Daoy (cell line): ENCODE measurements at places on chromosomes 7 and 10. TPM values are rescaled to one million over a fixed set of nuclear protein-coding genes. Genes with fewer than 3 reads are reported as not detected.

- peak; percentile 8 for DNase-seq
Measured at GRCh38 chr10:91511549-91512330, 101.6 kb downstream of the HECTD2 start.

DNA sequence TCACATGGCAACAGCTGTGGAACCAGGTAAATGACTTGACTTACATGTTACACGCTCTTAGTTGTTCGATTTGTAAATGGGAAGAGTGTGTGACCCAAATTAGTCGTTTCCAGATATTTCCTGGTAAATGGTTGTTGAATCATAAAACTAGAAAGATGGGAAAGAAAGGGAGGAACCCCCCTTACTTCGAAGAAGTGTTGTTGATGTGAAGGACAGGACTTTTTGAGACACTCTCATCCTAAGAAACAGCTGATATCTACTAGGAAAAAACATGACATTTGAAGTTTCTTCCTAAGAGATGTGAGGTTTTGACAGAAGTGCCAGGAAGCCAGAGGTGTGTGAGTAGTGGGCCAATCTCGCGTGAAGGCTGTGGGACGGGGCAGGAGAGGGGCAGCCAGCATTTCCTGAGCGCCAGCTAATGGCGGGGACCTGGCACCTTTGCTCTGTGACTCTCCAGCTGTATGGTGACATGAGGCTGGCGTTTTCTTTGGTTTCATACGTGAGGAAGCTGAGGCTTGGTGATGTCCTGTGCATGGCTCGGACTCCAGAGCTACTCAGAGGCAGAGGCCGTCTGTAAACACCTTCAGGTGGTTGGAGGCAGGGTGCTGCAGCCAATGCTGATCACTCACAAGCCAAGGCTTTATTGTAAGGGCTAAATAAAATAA lies 53.7 kb downstream of the IKZF1 start:
- DNase-seq = no peak

DNA sequence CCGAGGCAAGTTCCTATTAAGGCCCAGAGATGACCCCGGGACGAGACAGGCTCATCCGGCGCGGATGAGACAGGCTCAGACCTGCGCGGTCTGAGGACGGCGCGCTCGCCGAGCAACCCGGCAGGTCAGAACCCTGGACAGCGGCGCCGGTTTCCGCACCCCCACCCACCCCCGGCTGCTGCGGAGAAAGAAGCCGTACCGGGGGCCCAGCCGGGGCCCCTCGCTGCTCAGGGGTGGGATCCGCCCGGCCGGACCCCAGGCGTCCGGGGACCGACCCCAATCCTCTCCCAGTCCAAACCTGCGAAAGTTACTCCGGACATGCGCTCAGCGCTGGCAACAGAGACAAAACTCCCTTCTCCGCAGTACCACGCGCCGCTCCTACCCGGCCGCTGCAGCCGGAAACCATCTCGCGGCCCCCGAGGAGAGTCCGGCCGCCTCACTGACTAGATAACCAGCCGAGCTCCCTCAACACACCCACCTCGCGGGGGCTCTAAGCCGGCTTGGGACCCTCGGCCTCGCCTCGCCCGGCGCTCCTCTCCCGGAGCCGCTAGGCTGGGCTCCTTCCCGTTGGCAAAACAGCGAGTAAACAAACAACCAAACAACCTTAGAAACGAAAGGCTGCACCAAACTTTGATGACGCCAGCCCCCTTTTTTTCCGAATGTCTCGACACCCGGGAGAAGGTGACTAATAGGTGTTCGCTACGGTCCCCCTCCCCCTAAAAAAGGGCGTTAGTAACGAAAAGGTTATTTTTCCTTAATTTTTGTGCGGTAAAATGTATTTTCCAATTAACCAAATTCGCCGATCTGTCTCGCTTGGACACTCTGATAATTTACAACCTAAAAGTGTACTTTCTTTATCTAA lies 2.3 kb upstream of the DRGX start:
- DNase-seq = peak; percentile 37

- DNase-seq = no peak
Measured at GRCh38 chr10:128712661-128713400, 586.6 kb upstream of the MKI67 start.

DNA sequence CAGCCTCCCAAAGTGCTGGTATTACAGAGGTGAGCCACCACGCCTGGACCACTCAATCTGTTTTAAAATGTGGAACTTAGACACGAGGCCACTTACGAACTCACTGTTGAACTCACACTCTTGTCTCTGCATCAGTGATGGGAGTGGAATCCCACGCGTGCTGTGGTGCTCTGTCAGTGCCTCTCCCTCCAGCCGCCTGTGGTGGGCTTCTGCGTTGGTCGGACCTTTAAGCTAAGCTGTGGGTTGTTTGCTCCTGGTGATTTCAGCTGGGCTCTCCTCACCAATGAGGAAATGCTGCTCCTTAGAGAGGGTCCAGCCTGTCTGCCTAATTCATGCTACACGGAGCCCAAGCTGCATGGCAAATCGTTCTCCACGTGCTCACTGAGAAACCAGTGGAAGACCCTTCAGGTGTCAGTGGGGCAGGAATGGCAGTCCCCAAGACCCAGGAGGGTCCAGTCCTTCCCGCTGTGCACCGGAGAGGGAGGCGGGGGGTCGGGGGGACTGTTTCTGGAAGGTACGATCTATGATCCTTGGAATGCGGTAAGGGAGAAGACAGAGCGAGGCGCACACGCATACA lies 17.9 kb upstream of the PRKAR1B start:
- DNase-seq = no peak

The INMT gene
- total RNA-seq = 0.06 TPM in 1 of 2 replicates, not detected in the other

The AKAP9 gene
- total RNA-seq = 24.5 and 34.2 TPM in 2 replicates

The PNLIPRP2 gene
- not detected in 2 replicates for total RNA-seq

- no peak for DNase-seq
Measured at GRCh38 chr7:41053820-41054219, 649.1 kb downstream of the INHBA start.

GRCh38 chr7:48180981-48181380 lies 9.7 kb downstream of the ABCA13 start:
- DNase-seq = no peak

DNA sequence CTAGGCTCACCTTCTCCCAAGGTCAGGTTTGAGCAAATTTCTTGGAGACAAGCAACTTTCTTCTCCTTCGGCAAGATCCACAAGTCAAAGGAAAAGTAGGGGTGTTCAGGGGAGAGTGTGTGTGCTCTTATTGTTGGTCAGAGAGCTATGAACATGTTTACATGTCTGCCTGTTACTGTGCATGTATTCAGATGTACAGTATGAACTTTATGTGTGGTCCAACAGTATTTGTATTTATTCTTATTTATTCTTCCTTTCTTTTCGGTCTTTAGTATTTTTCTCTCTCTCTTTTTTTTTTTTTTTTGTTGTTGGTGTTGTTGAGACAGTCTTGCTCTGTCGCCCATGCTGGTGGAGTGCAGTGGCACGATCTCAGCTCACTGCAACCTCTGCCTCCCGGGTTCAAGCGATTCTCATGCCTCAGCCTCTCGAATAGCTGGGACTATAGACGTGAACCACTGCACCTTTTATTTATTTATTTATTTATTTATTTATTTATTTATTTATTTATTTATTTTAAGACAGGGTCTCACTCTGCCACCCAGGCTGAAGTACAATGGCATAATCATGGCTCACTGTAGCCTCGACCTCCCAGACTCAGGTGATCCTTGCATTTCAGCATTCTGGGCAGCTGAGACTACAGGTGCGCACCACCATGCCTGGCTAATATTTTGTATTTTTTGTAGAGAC lies 38.2 kb downstream of the PLAU start:
- no peak for DNase-seq

DNA sequence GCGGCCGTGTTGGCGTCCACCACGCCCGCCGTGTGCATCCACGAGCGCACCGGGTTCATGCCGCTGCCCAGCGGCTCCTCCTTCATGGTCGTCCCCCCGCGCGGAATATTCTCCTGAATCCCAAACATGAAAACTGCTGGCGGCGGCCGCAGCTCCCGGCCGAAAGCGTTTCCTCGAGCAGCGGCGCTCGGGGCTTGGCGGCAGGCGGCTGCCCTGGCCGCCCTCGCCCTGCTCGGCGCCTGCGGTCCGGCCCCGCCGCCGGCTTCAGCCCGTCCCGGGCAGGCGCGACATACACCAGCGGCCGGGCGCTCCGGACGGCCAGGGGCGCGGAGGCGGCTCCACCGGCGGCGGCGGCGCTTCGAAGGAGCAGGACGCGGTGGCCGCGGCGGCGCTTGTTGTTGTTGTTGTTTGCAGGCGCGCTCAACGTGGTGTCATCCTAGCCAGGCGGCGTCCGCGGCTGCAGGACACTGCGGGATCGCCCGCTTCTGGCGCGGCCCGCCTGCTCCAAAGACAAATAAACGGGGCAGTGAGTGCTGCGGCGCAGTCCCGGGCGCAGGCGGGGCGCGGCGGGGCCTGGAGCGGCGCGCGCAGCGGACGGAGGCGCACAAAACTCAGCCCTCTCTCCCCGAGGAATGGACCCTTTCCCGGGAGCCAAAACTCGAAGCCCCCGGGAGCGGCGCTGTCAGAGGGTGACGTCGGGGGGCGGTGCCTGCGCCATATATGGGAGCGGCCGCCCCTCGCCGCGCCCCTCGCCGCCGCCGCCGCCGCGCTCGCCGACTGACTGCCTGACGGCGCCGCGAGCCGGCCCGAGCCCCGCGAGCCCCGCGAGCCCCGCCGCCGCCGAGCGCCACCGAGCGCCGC lies at the start of gene EBF3:
TSS of gene EBF3 (minus strand) at position 634 of the 861 bp plus-strand sequence. CDS start at position 128, 506 bp downstream.
- peak; percentile 90 for DNase-seq

- DNase-seq = no peak
Measured at GRCh38 chr10:92800134-92800733, 48.1 kb upstream of the EXOC6 start.

The TRPV6 gene
- not detected in 2 replicates for total RNA-seq

The BICC1 gene
- 9.1 and 12.2 TPM in 2 replicates for total RNA-seq

DNA sequence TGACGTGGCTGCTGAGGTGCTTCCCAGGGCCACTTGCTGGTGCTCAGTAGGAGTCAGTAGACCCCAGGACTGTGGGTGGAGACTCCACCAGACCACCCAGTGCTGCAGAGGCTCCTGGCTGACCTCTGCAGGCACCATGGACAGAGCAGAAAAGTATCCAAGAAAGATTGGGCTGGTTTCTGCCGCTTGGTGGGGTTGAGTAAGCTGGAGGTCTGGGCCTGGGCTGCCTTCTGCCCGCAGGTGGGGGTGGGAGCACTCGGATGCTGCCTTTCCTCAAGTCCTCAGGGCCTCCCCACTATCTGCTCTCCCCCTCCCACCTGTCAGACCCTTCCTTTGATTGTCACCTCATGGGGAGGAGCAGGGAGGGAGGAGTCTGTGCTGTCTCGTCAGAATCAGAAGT lies 91.6 kb downstream of the WDR37 start:
- no peak for DNase-seq

The TAS2R4 gene
- total RNA-seq = 0.18 and 0.69 TPM in 2 replicates

- no peak for DNase-seq
Measured at GRCh38 chr10:35607475-35608327, 2.6 kb downstream of the GJD4 start.

The SLC26A4 gene
- total RNA-seq = 1.4 and 6.8 TPM in 2 replicates

DNA sequence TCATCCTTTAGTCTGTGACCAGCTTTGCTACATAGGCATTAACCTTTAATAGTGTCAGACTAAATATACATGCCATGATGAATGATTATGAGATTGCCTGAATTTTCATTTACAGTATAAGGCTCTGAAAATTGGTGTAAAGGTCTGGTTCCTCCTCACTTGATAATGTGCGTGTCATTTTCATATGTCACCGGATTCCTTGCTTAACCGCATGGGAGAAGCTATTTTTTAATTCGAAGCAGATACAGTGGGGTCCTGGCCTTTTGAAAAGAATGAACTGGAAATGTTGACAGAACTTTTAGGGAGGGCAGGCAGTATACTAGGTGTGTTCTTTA lies 192.4 kb upstream of the SH2B2 start:
- no peak for DNase-seq

GRCh38 chr10:44310762-44311562 lies 73.9 kb downstream of the CXCL12 start:
- peak; percentile 81 for DNase-seq

The MACC1 gene
- 15.4 and 29.6 TPM in 2 replicates for total RNA-seq

The FFAR4 gene
- not detected in 2 replicates for total RNA-seq

DNA sequence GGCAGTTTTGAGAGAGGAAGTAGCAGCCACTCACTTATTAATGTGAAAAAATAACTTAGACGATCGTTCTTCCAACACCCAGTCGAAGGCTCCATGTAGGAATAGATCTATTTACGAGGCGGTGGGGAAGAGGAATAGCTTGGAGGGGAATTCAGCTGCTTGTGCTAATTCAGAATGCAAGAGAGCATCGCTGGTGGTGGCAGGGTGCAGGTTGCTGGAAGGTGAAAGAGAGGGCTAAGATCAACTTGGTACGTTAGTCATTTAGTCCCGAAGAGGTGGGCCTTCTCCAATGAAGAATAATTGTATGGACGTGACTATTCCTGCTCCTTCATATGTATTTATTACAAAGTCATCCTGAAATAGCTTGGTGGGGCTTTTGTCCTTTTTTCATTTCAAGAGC lies 98.5 kb downstream of the SEC23IP start:
- DNase-seq = no peak

DNA sequence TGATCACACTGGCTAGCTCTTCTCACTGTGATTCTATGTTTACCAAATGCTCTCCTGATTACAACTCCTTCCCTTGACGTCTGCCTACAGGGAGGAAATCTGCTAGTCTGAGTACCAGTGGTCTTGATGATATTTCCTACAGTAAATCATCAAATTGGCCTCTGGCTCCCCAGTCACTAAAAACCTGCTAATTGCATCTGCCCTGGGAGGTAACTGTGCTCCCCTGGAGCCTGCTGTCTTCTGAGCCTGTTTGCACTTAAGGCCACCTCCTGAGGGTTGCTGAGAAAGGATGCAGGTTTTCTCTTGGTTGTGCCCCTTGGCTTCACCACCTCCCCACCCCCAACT lies 56.0 kb downstream of the ELMO1 start:
- DNase-seq = no peak

DNA sequence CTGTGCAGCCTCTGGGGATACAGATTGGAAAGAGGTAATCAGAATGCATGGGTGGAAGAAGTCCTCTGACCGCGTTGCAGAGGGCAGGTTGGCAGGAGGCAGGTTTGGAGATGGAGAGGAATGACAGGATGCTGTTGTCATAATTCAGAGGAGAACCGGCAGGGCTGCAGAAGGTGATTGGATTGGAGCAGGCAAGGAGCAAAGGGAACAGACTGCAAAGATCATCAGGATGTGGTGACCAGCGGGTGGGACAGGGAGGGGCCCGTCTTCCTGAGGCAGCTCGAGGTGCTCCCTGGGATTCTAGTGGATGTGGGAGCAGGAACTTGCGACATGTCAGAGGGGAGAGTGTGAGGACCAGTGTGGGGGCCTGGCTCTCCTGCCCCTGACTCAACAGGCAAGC lies 78.5 kb upstream of the PPIF start:
- DNase-seq = no peak

- DNase-seq = no peak
Measured at GRCh38 chr10:60986791-60987190, 42.8 kb upstream of the RHOBTB1 start.

The PTPN20 gene
- total RNA-seq = not detected in 2 replicates

- DNase-seq = no peak
Measured at GRCh38 chr7:67429735-67430134, 433.1 kb downstream of the TYW1 start.

The TAS2R41 gene
- total RNA-seq = not detected in 2 replicates

GRCh38 chr7:12369756-12370155 lies 33.9 kb downstream of the VWDE start:
- no peak for DNase-seq

DNA sequence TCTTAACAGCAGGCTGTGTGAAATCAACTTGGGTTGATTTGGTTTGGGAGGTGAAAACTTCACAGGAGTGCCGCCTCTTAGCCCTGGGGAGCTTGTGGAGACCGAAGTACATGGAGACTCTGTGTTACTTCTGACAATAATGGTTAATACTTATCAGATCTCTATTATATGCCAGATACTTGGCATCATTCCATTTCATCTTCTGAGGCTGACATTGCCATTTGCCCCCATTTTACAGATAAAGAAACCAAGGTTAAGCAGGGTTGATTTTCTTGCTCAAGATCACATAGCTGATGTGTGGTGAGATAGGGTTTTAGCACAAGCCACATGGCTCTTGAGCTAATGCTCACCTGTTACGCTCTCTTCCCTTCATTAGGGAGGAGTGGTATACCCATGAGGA lies 150.6 kb upstream of the FAM13C start:
- no peak for DNase-seq
